Uterus (tissue), 4 donors: ENCODE measurements at places on chromosomes 7 and 10.

DNA sequence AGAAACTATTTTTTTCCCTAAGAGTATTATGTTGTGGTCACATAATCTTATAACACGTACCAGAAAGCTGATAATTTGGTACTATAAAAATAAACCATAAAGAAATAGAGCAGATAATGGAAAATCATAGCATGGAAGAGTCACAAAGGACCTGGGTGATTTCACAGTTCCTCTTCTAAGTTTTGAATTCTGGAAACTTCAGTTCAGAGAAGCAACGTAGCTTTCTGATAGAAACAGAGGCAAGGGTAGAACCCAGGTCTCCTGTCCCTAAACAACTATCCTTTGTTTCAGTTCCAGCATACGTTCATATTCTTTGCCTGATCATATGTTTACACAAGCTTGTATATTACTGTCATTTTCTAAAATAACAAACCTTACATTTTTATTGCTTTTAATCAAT is 47.9 kb downstream of the MRC1 start:
- no peak for DNase-seq

DNA sequence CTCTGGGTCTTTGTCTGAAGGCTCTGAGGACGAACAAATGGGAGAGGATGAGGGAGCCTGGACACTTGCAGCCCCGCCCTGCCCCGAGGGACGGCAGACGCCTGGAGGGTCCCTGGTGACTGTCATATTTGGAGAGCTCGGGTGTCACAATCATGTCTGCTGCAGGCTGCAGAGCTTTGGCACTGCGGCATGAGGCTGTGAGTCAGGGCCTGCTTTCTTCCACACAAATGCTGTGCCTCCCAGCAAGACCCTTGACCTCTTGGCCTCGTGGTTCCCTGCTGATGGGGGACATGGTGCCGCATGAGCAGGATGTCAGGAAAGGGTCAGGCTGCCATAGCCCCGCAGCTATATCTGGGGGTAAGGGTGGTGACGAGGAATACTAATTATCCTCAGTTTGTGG is 64.9 kb upstream of the PPIF start:
- DNase-seq: no peak

GRCh38 chr7:157674027-157674714 is 337.4 kb downstream of the DNAJB6 start:
- DNase-seq: no peak

- DNase-seq: no peak
These were observed 71.6 kb downstream of the NRP1 start for GRCh38 chr10:33262871-33263270.

GRCh38 chr10:72012796-72013195 is 48.6 kb downstream of the CHST3 start:
- DNase-seq: no peak

- no peak for DNase-seq
These were observed 282.1 kb downstream of the ZEB1 start for GRCh38 chr10:31601136-31601535.

DNA sequence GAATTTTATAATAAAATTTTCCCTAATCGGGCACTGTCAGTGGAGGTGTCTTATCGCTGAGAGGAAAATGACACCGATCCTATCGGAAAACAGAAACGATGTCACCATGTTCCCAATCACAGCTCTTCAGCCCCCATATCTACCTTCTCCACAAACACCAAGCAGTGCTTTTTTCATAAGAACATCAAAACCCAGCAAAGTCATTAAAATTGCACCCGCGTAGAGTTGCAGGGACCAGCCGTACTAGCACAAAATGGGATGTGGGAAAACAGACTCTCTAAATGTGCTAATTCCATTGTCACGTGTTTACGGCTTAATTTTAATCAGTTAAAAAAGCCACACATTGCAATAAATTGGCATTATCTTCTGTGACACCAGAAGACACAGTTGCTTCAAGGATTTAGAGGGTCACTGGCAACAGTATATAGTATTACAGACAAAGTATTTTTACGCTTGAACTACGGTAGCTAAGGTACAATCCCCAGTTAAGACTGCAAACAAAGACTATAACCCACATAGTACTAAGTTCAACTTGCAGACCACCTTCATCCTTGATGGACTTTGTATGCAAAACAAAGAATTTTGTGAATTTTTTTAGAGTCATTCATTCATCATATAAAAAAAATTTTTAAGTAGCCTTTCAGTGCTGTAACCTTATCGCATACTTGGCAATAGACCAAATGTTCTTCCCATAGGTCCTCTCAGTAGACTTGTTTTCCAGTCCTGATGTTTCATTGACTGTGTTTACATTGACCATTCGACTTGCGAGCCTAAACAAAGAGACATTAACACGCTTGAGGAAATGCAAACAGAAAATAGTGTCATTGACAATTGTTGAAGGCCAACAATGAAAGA is 116.0 kb downstream of the VTI1A start:
- no peak for DNase-seq

- peak; percentile 58 for DNase-seq
These were observed 1.3 kb downstream of the LDB1 start for GRCh38 chr10:102118867-102119266.

DNA sequence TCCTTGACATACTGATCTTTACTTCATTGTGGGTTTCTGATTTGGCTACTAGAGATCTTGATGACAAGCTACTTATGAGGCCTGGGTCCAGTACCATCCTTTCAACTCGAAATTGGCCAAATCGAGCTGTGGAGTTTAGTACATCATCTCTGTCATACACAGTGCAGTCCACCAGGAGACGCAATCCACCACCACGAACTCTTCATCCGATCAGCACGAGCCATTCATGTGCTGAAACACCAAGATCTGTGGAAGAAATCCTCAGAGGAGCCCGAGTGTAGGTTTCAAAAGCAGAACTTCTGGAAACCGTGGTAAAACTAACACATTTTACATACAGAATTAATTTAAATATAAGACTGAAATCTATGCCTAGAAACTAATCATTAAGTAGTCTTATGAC is 14.2 kb downstream of the DNAJC9 start:
- no peak for DNase-seq

GRCh38 chr7:28942168-28942567 is 16.0 kb downstream of the TRIL start:
- no peak for DNase-seq

- no peak for DNase-seq
These were observed 220.0 kb downstream of the ARHGAP21 start for GRCh38 chr10:24503461-24504320.
